ENCODE measurements at places on chromosomes 16 and 17.
A peak's percentile ranks its signal among the peaks of the same experiment; 100 is the strongest.

DNA sequence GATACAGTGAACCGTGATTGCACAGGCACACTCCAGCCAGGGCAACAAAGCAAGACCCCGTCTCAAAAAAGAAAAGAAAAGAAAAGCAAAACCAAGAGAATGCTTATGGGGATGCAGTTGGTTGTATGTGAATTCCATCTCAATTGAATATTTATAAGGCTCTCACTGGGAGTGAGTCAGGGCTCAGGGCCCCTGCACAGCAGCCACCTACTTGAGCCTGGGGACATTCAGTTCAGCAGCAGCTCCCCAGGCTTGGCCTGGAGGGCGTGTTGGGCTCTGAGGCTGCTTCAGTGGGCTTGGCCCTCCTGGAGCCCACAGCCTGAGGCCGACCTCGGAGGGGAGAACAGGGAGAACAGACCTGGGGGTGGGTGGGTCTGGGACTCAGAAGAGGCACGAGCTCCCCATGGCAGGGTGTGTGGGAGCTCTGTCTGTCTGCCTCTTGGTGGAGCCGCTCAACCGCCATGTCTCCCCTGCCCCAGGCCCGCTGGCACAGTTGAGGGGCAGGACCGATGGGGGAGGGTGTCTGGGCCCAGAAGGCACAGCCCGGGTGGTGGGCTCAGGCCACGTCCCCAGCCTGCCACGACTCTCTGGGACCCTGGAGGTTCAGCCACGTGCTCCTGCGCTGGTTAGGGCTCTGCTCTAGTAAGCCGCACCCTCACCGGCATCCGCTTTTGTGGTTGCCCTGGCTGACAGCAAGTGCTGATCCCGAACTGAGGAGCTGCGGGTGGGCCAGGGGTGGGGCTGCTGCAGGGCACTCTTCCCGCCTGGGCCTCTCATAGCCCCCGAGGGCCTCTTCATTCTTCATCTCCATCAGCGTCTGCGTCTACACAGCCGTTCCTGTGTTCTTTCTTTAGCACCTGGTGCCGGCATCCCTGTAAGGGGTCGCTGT, 24.8 kb downstream of the ZFPM1 start:
- no peaks in the 10 kb centered on the region for H3K36me3 ChIP-seq
- H3K27me3 ChIP-seq = no peaks in the 10 kb centered on the region
- H3K4me1 ChIP-seq = no peaks in the 10 kb centered on the region
- no peak for DNase-seq
- no peak overlapping the region for H3K4me3 ChIP-seq
- no peak overlapping the region for H3K27ac ChIP-seq

DNA sequence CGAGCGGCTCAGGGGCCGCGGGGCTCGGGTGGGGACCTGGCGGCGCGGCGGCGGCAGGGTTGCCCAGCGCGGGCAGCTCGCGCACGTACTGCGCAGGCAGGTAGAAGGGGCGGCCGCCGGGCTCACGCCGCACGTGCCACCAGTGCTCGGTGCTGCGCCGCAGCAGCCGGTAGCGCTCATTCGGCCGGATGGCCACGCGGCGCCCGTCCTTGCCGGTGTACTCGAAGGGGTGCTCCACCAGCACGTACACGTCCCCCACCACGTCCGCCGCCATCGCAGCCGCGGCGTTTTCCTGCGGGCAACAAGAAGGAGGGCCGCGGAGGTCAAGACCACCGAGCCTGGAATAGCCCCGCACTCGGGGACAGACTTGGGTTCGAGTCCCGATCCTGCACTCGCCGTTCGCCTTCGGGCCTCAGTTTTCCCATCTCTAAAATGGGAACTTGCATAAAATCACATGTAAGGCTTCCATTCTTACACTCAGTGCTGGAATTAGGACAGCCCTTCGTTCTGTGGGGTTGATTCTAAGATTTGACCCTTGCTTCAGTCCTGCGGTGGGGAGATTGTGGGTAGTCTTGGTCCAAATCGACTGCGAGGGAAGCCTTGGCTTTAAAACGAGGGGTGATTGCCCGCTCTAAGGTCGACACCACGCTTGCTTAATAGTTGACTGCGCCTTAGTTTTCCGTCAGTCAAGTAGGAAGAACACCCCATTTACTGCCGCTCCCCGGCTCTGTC, 2.5 kb downstream of the ARHGAP27 start:
- H3K4me3 ChIP-seq = peak overlapping the region; percentile 56
- no peak for DNase-seq
- H3K27ac ChIP-seq = peak overlapping the region; percentile 66
- no peaks in the 10 kb centered on the region for H3K36me3 ChIP-seq
- peaks cover 3% of the 10 kb centered on the region for H3K27me3 ChIP-seq

DNA sequence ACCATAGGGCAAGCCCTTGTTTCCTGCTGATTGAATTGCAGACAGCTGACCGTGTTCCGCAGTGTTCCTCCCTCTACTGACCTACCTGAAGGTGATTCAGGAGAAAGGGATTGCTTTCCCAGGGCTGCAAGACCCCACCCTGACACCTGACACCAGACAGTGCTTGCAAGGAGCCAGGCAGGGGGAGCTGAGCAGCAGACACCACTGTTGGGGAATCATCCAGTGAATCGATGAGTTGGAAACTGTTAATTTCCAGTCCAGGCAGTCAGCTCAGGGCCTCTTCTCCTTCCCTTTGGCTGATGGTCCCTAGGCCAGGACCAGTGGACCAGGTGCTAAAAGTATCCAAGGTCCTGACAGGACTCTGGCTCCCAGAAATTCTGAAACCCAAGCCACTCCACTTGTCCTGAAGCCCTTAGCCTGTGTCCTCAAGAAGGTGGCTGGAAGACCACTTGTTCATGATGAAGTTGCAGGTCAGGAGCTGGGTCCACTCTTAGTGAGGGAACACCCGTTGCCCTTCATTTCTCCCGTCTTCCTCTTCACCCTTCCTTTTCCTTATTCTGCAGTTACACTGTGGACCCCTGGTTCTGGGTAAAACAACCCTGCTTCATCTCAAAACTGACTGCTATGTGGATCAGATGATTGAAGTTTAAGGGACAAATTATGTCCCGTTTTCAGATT, 9.5 kb upstream of the UNK start:
- H3K27ac ChIP-seq = peak overlapping the region; percentile 99
- no peak overlapping the region for H3K4me3 ChIP-seq
- no peaks in the 10 kb centered on the region for H3K27me3 ChIP-seq
- H3K4me1 ChIP-seq = peaks cover 42% of the 10 kb centered on the region

GRCh38 chr16:10261077-10261476, 78.8 kb upstream of the GRIN2A start:
- no peak overlapping the region for H3K4me3 ChIP-seq
- DNase-seq = no peak
- no peak overlapping the region for H3K27ac ChIP-seq
- H3K36me3 ChIP-seq = no peaks in the 10 kb centered on the region

DNA sequence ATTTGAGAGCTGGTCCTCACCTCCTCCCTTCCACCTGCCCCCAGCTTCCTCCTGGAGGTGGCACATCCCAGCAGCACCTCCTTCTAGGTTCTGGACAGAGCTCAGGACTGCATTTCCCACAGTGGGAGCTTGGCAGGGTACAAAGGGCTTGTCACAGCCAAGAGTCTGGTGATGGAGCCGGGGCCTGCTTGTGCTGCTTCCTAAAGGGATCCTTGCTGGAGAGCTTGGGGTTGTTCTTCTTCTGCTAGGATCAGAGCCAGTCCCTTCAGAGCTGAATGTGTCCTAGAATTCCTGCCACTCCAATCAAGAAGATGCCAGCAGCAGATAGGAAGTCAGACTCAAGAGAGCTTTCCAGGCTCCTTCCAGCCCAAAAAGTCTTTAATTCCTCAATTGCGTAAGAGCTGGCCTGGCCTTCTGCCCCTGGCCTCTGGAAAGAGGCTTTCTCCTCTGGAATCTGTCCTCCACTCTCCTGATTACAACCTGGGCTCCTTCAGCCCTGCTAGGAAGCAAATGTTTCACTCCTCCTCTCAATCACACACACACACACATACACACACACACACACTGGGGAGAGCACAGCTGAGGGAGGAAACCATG, 4.4 kb downstream of the CD300E start:
- no peaks in the 10 kb centered on the region for H3K36me3 ChIP-seq
- no peaks in the 10 kb centered on the region for H3K4me1 ChIP-seq
- DNase-seq = no peak
- H3K27me3 ChIP-seq = no peaks in the 10 kb centered on the region

GRCh38 chr16:53664724-53665345, 38.8 kb downstream of the RPGRIP1L start:
- DNase-seq = no peak
- H3K4me1 ChIP-seq = no peaks in the 10 kb centered on the region
- no peak overlapping the region for H3K4me3 ChIP-seq
- H3K27me3 ChIP-seq = no peaks in the 10 kb centered on the region
- H3K36me3 ChIP-seq = no peaks in the 10 kb centered on the region
